ENCODE measurements at places on chromosomes 4 and X.

DNA sequence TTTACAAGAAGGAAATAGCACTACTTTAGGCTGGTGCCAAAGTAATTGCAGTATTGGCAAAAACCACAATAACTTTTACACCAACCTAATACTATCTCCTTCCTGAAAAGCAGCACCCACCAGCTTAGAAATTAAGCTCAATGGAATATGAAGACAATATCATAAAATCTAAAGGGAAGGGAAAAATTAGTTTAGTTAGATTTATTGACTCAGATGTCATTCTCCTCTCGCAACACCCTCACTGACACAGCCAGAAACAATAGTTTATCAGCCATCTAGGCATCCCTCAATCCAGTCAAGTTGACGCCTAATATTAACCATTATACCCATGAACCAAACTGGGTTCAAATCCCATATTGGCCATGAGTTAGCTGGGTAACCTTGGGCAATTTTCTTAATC, 820.4 kb upstream of the EPHA5 start:
- DNase-seq: no peak

DNA sequence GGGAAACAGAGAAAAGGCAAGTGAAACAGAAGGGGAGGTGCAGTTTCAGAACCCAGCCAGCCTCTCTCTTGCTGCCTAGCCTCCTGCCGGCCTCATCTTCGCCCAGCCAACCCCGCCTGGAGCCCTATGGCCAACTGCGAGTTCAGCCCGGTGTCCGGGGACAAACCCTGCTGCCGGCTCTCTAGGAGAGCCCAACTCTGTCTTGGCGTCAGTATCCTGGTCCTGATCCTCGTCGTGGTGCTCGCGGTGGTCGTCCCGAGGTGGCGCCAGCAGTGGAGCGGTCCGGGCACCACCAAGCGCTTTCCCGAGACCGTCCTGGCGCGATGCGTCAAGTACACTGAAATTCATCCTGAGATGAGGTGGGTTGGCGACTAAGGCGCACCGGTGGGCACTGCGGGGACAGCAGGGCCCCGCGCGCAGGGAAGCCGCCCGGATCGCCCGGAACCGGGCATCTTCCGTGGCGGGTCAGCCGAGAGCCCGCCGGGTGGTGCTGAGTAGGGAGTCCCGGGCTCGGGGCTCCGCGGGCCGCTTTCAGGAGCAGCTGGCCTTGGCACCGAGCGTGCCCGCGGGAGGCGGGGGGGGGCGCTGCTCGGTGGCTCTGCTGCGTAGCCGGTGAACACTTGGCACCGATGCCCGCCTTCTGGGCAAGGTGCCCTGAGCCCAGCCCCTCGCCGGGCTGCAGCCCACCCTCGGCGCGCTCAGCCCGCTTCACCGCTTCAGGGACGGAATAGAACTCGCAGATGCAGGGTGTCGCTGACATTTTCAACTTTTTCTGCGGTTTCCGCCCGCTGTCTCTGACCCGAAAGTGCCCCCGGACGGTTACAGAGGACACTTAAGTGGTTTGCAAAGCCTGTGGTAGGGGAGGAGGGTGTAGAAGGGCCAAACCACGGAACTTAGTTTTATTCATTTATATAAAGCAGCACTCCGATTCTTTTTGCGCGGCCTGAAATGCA, at the start of gene CD38:
TSS of gene CD38 (plus strand) at position 40 of the 953 bp plus-strand sequence. CDS start at position 127, 87 bp downstream.
- peak; percentile 82 for DNase-seq

DNA sequence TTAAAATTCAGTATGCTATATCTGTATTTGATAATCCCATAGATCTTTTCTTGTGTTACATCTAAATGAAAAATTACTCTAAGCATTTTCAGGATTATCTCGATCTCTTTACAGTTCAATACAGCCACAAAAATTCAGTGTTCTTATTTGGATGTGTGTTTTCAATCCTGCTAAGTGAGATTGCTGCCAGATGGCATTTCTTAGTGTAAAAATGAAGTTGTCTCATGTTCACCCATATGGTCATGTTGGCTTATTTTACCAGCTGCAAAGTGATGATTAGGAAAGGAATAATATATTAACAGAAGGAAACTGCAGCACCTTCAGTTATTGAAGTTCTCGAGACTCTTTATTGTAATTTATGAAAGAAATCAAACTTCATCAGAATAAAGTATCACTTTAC, 12.1 kb upstream of the FAM47A start:
- no peak for DNase-seq

- no peak for DNase-seq
These were observed 54.9 kb downstream of the REELD1 start for GRCh38 chr4:146269228-146269653.

- DNase-seq: no peak
These were observed 168.5 kb upstream of the SH3RF1 start for GRCh38 chr4:169439244-169439643.

- DNase-seq: no peak
These were observed 118.7 kb upstream of the AP1S2 start for GRCh38 chrX:15973299-15973698.

Measured in activated CD8-positive, alpha-beta memory T cell treated with anti-CD3 and anti-CD28 coated beads for 24 hours (primary cell).